Fibroblast of the aortic adventitia (primary cell): ENCODE measurements at places on chromosomes 16 and 17.
A peak's percentile ranks its signal among the peaks of the same experiment; 100 is the strongest.

- no peak for DNase-seq
These were observed 73.6 kb downstream of the USP32 start for GRCh38 chr17:60318326-60318725.

DNA sequence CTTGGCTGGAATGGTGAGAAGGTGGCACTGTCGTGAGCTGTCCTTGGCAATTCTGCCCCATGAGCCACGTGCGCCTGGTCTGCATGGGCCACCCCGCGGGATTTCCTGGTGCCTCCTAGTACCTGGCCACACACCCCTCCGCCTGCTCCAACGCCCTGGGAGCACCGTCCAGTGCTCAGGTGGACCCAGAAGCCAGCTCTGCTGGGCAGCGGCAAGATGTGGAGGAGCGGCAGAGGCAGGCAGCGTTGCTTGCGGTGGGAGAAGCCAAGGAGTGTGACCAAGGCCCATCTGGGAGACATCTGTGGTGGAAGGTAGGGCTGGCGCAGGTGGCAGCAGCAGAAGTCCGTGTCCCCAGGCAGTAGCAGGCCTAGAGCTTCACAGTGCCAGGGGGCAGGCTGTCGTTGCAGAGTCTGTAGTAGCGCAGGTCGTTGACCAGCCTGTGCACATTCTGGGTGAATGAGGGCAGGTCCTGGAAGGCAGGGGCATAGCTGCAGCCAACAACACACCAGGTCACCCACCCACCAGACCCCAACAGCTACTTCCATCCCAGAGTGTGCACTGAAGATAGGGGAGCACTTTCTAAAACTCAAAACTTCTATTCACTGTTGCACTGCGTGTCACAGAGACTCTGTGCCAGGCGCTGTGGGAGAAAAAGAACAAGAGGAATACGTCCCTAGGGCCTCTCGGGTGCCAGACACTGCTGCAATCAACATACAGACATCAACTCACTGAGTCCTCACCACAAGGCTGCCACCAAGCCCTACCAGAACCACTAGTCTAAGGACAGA lies 34.9 kb upstream of the GSG1L start:
- no peak for DNase-seq

- peak; percentile 31 for DNase-seq
These were observed 627.2 kb downstream of the TOX3 start for GRCh38 chr16:51919736-51920135.

DNA sequence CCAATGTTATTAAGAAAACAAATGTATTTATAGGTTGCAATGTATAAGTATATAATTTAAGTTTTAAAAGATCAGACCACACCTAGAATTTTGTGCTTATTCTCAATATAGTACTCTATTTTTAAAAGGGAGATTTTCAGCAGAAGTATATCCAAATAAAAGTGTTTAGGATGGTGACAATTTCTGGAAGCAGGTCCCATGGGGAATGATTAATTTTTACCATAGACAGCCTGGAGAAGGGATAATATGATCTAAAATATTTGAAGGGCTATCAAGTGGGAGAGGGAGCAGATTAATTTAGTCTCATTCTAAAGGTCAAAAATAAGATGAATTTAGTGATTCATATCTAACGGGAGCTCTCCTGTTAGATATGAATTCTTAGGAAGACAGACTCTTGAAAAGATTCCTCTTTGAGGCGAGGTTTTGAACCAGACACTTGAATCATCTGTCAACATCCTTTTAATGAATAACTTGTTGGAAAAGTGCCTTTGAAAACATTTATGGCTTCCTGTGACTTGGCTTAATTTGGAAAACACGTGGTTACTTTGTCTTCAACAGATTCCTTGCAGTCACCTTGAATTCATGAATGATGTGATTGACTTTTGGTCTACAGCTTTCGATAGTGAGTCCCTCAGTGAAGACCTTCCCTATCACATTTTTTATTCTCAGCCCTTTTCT lies 29.3 kb upstream of the SMIM36 start:
- peak; percentile 62 for DNase-seq

GRCh38 chr16:83727751-83728352 lies 79.9 kb upstream of the HSBP1 start:
- no peak for DNase-seq

- DNase-seq: no peak
These were observed 8.3 kb upstream of the CENPT start for GRCh38 chr16:67855789-67856188.

GRCh38 chr16:27551036-27551435 lies 1.1 kb downstream of the KATNIP start:
- DNase-seq: no peak

DNA sequence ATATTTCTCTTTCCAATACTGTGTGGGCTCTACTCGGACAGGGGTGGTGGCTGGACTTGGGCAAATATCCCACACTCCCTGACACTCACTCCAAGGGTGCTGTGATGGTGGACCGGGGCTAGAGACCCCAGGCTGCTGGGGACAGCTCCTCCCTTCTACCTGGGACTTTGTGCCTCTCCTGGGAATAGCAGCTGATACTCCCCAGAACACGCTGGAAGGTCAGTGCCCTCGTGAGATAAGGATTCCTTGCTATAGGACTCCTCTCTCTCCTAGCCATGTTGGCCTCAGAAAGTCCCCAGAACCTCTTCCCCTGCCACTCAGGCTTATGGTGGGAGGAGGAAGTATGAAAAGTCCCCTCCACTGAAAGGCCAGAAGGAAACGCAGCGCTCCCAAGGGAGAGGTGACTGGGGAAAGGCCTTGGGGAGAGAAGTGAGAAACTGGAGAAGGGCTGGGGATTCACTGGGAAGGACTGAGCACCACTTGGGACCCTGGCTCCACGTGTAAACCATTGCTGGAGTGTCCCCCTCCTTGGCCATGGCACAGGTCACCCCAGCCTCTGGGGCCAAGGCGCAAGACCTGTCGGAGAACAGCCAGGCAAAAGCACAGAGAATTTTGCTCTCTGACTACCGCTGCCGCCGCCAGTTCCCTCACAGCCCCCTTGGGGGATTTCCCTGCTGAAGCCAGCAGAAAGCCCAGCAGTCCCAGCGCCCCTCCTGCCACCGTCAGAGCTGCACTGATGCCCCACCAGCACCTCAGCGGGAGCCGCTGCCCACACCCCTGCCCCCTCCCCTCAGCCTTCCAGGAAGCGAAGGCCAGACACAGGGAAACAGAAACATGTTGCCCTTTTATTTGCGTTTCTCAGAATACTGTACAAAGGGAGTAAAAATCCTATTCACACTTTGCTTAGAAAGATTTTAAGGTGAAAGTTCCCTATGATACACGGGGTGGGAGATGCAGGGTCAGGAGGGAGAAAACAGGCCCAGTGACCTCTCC lies 2.1 kb upstream of the GSDMB start:
- DNase-seq: no peak

DNA sequence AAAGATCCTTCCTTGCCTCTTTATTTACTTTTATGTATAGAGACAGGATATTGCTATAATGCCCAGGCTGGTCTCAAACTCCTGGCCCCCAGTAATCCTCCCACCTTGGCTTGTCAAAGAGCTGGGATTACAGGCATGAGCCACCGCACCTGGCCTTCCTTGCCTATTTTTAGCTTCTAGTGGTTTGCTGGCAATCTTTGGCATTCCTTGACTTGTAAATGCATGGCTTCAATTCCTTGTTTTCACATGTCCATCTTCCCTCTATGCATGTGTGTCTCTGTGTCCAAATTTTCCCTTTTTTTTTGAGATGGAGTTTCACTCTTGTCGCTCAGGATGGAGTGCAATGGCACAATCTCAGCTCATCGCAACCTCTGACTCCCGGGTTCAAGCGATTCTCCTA lies 22.5 kb downstream of the HEXIM2 start:
- DNase-seq: no peak

DNA sequence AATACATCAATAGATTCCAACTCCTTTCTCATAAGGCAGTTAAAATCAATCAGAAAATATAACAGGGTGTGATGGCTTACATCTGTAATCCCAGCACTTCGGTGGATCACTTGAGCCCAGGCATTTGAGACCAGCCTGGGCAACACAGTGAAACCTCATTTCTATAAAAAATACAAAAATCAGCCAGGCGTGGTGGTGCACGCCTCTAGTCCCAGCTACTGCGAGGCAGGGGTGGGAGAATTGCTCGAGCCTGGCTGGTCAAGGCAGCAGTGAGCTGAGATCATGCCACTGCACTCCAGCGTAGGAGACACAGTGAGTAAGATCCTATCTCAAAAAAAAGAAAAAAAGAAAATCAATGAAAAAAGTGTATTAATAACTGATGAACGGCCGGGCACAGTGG lies 258.6 kb downstream of the NTN1 start:
- no peak for DNase-seq

DNA sequence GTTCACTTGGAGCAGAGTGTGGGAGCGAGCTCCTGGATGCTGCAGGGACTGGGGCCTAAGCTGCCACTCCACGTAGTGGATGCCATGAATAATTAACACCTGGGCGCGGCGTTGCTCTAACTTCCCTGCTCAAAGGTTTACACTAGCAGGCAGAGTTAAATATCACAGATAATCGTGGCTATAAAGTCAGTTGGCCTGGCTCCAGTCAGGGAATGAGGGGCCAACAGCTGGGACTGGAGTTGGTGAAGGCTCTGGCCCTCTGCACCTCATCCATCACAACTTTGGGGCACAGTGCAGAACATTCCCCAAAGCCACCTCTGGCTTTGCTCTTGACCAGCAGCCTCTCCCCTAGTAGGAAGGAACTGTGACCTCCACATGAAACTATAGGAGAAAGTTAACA lies 10.9 kb downstream of the HOXB4 start:
- no peak for DNase-seq

DNA sequence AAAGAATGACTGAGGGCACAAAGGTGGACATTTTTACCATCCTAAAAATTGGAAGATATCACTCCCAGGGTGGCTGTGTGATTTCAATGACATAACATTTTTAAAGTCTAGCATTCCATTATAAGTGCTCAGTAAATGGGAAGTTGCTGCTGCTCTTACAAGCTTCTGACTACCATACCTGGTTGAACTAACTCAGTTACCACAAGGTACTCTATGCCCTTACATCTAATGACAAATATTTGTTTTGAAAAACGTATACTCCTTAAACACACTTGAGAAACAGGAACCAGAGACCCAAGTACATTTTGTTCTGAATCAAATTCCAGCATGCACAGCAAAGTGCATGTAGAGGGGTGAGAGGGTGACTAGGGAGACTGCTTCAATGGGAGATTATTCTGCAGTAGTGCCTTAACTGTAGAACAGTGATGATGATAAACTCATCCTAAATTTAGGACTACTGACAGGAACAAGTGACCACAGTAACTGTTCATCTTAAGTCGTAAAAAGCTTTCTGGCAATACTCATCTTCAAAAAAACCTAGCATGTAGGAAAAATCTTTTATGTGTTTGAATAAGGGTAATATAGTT lies 83.5 kb downstream of the KANSL1 start:
- DNase-seq: no peak

- no peak for DNase-seq
These were observed 27.6 kb upstream of the ETV4 start for GRCh38 chr17:43573579-43574321.

DNA sequence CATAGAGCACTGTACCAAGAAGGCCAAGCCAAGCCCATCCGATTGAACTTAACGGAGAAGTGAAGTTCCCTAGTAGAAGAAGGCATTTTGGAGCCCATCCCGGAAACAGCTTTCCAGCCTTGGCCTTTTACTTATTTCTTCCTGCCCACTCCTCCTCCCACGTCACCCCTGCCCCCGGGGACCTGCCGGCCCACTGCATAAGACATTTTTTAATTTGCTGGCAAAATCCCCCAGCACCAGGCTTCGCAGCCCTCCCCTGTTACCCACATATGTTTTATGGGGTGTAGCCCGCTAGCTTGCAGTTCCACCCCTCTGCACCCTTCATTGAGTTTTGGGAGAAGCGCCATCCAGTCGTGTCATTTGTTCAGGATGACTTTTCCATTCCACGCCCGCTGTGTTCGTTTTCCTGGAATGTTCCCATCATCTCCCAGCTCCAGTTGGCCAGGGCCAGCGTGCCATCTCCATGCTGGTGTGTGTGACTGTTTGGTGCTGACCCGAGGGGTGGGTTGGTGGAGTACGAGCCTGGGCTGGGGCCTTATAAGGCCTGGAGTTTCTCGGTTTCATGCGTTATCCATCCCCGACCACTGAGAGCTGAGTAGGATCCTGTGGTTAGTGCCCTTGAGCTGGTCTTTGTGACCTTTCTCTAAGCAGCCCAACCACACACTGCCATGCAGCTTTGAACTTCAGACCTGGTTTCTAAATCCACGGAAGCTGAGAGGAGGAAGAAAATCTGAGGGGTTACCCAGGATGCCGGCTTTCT lies 20.0 kb upstream of the TBX2 start:
- no peak for DNase-seq

GRCh38 chr17:17237026-17237799 lies at the start of gene FLCN:
Gene FLCN (minus strand): TSS chr17:17237168. CDS start chr17:17228137, 9,031 bp downstream.
- DNase-seq: peak; percentile 94

DNA sequence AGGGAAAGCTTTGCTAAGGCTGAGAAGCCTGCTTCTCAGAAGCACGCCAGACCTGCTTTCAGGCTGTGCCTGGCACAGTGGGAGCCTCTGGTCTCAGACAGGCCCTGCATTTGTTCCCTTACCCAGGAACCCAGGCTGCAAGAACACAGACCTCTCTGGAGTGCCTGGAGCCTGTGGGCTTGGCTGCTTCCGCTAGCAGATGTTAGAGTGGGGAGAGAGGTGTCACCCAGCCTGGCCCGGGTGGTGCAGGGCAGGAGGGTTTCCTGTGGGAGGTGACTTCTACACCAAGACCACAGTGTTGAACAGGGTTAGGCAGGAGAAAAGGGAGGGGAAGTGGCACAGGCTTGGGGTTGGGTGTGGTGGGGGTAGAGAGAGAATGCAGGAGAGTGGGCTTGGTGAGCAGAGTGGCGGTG lies 35.8 kb upstream of the ADGRG1 start:
- no peak for DNase-seq

DNA sequence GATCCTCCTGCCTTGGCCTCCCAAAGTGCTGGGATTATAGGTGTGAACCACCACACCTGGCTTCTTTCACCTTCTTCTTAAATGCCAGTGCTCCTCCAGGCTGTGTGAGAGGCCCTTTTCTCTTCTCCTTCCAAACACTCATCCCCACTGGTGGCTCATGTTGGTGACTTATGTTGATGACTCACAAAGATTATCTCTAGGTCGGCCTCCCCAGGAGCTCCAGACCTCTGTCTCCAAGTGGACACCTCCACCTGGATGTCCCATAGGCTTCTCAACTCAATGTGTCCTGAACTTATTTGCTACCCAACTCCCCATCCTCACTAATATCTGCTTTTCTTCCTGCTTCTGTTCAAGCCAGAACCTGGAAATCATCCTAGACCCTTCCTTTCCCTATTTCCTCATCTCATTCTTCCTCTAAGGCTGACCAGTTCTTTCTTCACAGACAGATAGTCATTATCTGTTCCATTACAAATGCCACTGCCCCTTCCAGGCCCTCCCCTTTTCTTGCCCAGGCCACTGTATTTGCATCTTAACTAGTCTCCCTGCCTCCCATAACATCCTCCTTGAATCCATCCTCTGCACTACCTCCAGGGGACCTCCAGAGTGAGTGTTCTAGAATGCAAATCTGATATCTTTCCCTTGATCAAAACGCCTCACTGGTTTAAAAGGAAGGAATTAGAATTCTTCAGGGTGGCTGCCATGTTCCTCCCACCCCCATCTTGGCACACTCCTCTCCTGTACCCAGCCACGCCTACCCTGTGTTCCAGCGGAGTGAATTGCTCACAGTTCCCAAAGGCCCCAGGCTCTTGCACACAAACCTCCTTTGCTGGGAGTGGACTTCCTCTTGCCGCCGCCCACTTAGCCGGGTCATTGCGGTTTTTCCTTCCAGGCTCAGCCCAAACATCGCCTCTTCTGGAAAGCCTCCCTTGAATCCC lies 34.8 kb upstream of the FBXO47 start:
- DNase-seq: peak; percentile 95
